Stimulated activated CD4-positive, alpha-beta T cell treated with anti-CD3 and anti-CD28 coated beads, TNF-alpha, amount 100 ng/mL, for 24 hours (primary cell): ENCODE measurements at places on chromosomes 7 and 10.

- DNase-seq = no peak
These were observed 821.6 kb downstream of the ANKRD7 start for GRCh38 chr7:119046068-119046467.

GRCh38 chr7:27048438-27048837 lies 47.4 kb downstream of the HOXA1 start:
- no peak for DNase-seq

DNA sequence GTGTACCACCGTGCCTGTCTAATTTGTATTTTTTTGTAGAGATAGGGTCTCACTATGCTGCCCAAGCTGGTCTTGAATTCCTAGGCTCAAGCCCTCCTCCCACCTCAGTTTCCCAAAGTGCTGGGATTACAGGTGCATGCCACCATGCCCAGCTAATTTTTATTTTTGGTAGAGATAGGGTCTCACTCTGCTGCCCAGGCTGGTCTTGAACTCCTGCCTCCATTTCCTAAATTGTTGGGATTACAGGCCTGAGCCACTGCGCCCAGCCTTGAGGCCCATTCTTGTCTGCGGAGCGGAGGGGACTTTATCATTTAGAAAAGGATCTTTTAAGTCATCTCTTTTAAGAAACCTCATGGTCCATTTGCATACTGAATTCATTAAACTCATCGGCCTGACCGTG lies 221.4 kb upstream of the SH2B2 start:
- DNase-seq = no peak

DNA sequence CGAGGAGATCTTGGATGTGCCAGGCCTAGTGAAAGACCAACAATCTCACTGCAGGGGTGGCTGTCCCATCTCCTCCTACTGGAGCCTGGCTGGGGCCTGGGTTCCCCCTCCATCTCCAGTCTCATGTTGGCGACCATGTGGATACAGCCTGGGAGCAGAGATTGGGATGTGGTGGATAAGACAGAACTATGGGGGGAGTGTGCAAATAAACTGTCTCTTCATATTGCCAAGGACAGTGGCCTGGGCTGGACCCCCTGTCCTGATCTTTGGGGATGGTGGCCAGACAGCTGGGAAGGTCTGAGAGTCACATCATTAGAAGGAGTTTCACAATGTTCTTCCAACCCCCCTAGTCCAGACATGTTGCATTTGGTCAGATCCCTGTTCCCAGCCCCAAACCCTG lies 5.8 kb upstream of the MINDY4 start:
- DNase-seq = no peak

DNA sequence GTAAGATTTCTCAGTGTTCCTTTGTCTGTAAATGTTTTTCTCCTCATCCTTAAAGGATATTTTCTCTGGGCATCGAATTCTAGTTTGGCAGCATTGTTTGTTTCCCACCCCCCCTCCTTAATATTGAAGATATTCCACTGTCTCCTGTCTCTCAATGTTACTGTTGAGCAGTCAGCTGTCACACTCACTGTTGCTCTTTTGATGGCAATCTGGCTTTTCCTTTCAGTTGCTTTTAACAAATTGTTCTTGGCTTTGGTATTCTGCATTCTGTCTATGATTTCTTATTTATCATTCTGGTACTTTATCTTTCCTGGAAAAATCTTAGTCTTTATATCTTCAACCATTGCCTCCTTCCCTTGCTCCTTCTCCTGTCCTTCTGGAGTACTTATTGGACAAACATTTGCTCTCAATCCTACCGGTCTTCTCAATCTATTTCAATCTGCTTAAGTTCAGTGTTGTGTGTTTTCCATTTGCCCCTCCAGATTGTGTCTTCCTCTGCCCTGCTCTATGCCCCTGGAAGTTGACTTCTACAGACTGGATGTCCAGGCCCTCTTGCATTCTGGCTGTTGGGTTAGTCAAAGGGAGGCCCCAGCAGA lies 9.3 kb upstream of the GTPBP4 start:
- DNase-seq = no peak

GRCh38 chr7:152313831-152314604 lies 121.8 kb downstream of the KMT2C start:
- no peak for DNase-seq

DNA sequence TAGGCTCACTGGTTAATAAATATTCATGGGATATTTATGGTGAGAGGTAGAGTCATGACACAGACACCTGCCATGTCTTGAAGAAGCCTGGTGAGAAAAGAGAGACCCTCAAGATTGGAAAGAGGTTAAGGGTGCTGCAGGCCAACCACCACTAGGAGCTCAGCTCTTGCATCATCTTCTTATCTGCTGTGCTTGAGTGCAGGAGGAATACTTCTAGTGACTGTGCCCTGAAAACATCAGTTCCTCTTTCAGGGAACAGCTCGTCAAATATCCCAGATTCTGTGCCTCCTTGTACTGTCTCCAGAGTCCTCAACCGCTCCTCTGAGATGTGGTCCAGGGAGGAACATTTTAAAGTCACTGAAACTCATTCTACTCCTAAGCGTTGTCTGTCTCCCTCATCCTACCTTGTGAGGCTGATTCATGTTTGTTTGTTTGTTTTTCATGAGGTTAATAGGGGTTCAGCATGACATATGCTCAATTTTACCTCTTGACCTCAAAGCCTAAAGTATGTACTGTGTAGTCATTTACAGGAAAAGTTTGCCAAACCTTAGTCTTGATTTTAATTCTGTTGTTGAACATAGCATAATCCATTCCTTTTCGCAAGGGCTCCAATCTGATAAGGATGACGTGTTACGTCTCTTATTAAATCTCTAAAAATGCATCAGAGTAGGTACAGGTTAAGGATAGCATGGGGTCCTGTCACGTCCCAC lies 293.1 kb downstream of the C7orf25 start:
- DNase-seq = no peak

GRCh38 chr7:47443049-47443448 lies 138.9 kb downstream of the TNS3 start:
- no peak for DNase-seq

- no peak for DNase-seq
These were observed 765.3 kb downstream of the REEP3 start for GRCh38 chr10:64286533-64286932.

GRCh38 chr7:155791214-155791737 lies 21.0 kb downstream of the SHH start:
- DNase-seq = no peak

- DNase-seq = no peak
These were observed 98.6 kb downstream of the CREM start for GRCh38 chr10:35225204-35225603.

- DNase-seq = no peak
These were observed 84.4 kb downstream of the EBF3 start for GRCh38 chr10:129879655-129880054.

GRCh38 chr7:117982071-117983055 lies 109.1 kb upstream of the CTTNBP2 start:
- no peak for DNase-seq

GRCh38 chr10:24951201-24952142 lies 934 bp downstream of the PRTFDC1 start:
- DNase-seq = no peak

GRCh38 chr10:33559105-33559504 lies 224.6 kb upstream of the NRP1 start:
- no peak for DNase-seq

DNA sequence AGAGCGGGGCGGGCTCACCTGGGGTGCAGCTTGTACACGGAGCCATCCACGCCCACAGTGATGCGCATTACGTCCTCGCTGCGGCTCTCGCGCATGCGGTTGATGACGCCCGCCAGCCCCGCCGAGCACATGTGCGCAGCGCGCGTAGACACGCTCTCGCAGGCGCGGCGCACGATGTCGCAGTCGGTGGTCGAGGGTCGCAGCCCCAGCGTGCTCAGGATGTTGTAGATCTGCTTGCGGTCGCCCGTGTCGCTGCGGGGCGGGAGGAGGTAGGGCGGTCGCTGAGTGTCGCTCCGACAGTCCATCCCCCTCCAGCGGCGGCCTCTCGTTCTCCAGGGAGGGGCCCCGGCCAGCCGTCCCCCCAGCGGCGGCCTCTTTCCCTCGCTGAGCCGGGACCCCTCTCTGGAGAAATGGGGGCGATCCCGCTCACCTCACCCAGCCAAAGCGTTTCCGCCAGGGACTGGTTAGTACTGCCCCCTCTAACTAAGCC lies 4.4 kb upstream of the MYL7 start:
- peak; percentile 58 for DNase-seq

DNA sequence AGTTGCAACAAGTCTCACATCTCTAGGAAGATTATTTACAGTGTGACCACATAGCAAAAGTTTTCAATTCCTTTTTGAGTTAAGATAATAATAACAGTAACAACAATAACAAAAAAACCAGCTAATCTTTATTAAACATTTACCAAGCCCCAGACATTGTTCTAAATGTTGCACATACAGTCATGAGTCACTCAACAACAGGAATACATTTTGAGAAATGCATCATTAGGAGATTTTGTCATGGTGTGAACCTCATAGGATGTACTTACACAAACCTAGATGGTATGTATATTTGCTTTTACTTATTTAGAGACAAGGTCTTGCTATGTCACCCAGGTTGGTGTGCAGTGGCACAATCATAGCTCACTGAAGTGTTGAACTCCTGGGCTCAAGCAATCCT lies 52.0 kb downstream of the SPAM1 start:
- DNase-seq = no peak

DNA sequence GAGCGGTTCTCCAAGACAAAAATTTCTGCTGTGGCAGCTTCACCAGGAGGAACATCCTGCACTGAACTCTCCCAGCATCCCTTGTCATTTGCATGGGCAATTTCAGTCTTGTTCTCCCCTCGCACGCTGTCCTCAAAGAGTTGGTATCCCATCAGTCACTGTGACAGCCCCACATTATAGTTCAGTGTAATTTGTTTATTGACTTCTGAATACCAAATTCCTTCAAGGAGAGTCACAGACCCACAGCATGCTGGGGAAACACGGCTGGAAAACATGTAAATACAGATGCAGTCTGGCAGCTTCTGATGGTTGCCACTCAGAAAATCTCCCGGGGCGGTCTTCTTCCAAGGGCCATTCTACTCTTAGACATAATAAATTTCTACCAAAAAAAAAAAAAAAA lies 151.0 kb upstream of the NEBL start:
- no peak for DNase-seq
